ENCODE measurements at places on chromosomes 7 and 10.

- DNase-seq: no peak
Observed at GRCh38 chr10:25294032-25294926, 119.5 kb downstream of the GPR158 start.

DNA sequence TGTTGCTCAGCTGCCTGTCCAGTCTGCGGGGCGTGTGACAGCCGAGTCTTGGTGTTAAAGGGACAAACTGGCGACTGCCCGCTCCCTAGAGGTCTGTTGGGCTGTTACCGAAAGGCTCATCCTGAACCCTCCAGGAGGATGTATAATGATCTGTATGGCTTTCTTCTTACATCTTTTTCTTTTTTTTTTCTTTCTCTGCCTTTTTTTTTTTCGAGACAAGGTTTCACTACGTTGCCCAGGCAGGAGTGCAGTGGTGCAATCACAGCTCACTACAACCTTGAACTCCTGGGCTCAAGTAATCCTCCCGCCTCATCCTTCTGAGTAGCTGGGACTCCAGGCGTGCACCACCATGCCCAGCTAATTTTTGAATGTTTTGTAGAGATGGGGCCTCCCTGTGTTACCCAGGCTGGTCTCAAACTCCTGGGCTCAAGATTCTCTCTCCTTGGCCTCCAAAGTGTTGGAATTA, 857 bp downstream of the INTS15 start:
- DNase-seq: no peak

- DNase-seq: no peak
Observed at GRCh38 chr10:44971935-44972757, 6.5 kb downstream of the DEPP1 start.

DNA sequence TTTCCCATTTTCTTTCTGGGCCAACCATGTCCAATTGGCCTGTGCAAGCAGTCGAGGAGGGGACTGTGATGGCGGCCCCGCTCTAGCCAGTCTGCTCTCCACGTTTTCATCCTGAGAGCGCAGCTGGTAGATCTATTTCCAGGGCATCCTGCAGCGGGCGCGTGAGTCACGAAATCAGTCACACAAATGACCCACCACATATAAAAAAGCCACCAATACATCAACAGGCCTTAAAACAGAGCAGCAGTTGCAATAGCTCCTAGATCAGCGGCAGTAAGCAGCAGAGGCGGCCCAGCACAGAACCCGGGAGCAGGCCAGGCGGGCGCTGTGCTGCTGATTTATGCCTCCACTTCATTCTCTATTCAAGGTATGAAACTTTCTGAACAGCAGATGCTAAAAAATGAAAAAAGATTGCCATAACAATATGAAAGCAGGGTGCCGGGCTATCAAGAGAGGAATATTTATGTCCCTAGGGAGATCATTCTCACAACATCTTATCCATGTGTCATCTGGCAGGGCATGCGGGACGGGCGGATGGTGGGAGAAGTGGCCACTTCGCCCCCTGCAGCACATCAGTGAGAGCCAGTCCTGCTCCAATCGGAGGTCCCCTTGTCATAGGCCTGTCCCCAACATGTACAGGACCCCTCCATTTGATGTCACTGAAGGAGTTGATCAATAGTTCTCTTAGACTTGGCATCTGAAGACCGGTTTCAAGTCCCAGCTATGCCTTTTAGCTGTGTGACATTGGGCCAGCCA, 98.0 kb upstream of the GPR26 start:
- DNase-seq: no peak

GRCh38 chr7:156962897-156963296, 13.4 kb downstream of the NOM1 start:
- DNase-seq: no peak

- DNase-seq: no peak
Observed at GRCh38 chr7:133293384-133294160, 40.7 kb downstream of the EXOC4 start.

- peak; percentile 18 for DNase-seq
Observed at GRCh38 chr7:55469271-55469681, 103.0 kb downstream of the VOPP1 start.

DNA sequence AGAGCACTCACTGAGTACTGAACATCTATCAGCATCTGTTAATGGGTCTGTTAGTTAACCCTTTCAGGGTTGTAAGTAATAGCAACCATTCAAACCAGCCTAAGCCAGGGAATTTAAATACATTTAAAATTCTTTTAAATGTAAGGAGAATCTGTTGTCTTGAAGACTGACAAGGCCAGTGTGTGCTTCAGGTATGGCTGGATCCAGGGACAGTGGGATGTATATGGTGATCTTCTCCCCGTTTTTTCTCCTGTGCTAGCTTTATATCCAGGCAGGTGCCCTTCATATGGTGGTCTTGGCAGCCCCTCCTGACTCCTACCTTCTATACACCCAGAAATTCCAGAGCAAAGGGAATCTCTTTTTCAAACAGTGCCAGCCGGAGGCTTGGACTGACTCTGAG, 46.6 kb upstream of the DAGLB start:
- no peak for DNase-seq
